ENCODE measurements at places on chromosomes 5 and 9.

DNA sequence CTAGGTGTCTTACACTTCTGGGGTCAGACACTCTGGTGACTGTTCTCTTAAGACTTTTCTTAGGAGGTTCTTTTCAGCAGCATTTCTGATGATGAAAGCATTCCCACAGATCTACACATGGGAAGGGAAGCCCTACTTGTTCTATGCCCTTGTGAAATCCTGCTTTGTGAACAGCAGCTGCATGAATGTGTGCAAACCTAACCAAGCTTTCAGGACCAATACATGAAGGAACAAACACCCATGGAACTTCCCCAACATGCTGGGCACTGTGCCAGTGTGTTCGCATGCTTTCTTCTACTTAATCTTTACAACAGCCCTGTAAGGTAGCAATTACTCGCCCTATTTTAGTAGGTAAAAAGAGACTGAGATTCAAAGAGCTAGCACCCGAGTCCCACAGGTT is 439.9 kb upstream of the KLF4 start:
- no peak for DNase-seq

- peak; percentile 84 for DNase-seq
Measured at GRCh38 chr5:92147798-92148197, 764.7 kb upstream of the ARRDC3 start.

- DNase-seq = no peak
Measured at GRCh38 chr9:35891646-35892045, 14.4 kb upstream of the HRCT1 start.

GRCh38 chr5:160461378-160461777 is 39.7 kb downstream of the PTTG1 start:
- DNase-seq = no peak

DNA sequence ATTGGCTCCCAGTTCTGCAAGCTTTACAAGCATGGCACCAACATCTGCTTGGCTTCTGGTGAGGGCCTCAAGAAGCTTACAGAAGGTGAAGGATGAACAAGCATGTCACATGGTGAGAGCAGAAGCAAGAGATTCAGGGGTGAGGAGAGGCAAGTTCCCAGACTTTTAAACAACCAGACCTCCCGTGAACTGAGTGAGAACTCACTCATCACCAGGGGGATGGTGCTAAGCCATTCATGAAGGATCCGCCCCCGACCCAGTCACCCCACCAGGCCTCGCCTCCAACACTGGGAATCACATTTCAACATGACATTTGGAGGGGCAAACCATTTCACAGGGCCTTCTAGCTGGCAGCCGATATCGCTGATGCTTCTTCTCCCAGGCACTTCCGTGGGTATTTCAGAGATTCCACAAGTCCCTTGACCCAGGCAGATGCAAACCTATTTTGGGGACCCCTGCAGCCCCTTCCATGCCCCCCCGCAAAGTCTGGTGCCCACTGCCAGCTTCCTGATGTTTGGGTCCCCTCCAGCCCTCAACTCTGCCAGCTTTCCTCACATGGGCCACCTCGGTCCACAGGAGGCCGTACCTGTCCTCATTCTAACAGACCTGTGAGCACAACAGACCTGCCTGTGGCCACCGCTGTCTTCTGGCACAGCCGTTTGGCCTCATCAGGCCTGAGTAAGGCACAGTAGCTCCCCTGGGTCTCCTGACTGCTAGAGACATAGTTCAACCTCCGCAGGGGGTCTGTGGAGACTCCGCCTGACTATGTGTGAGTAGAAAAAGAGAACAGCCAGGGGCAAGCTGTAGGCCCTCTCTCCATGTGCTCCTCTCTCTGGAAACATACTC is 60.7 kb upstream of the ANGPTL2 start:
- no peak for DNase-seq

- DNase-seq = no peak
Measured at GRCh38 chr9:109806506-109807115, 26.6 kb downstream of the PALM2AKAP2 start.

GRCh38 chr5:115325296-115325959 is 29.0 kb upstream of the CCDC112 start:
- DNase-seq = no peak

- no peak for DNase-seq
Measured at GRCh38 chr5:128399111-128399510, 138.9 kb downstream of the FBN2 start.

DNA sequence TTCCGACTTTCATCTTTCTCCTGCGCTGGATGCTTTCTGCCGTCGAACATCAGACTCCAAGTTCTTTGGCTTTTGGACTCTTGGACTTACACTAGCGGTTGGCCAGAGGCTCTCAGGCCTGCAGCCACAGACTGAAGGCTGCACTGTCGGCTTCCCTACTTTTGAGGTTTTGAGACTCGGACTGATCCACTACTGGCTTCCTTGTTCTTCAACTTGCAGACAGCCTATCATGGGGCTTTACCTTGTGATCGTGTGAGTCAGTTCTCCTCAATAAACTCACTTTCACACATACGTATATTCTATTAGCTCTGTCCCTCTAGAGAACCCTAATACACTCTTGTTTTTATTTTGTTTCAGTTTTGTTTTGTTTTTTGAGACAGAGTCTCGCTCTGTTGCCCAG is 10.3 kb downstream of the FKBP15 start:
- no peak for DNase-seq

DNA sequence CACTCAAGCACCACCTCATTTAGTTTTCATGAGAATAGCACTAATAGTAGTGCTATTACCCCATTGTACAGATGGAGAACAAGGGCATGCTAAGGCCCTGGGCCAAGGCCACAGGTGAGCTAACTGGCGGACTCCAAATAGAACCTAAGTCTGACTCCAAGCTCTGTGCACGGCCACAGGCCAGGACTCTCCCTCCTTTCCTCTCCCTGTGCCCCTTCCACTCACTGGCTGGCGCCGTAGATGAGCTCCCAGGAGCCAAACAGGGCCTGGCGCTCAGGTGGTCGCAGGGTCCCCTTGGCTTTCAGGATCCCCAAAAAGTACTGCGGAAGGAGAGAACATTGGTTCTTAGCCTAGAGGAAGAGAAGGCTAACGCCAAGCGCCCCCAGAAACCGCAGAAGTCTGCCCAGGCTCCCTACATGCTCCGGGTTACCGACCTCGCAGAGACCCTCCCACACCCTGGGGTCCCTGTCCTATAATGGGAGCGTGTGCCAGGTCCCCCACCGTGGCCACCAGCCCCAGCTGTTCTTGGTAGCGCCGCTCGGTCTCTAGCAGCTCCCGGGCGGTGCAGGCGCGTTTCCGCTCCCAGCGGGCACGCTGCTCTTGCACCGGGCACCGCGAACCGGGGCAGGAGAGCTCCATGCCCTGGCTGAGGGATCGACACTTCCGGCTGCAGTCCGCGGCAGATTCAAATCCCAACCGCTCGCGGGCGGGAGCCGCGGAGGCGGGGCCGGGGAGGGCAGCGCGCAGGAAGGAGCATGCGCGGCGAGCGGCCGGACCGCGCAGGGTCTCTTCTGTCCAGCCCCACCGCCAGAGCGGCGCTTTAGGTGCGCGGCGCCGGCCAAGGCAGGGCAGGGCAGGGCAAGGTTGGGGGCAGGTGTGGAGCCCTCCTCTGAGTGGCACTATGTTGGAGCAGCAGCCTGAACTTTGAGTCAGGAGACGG is at the start of gene ARHGEF39:
Gene ARHGEF39 (minus strand): TSS at position 665 of the 940 bp plus-strand sequence. CDS start 26 bp downstream, at position 639.
- peak; percentile 68 for DNase-seq

GRCh38 chr5:74261421-74261820 is 379.1 kb downstream of the ENC1 start:
- DNase-seq = no peak

GRCh38 chr5:115179030-115179393 is 9.3 kb upstream of the TRIM36 start:
- peak; percentile 59 for DNase-seq

DNA sequence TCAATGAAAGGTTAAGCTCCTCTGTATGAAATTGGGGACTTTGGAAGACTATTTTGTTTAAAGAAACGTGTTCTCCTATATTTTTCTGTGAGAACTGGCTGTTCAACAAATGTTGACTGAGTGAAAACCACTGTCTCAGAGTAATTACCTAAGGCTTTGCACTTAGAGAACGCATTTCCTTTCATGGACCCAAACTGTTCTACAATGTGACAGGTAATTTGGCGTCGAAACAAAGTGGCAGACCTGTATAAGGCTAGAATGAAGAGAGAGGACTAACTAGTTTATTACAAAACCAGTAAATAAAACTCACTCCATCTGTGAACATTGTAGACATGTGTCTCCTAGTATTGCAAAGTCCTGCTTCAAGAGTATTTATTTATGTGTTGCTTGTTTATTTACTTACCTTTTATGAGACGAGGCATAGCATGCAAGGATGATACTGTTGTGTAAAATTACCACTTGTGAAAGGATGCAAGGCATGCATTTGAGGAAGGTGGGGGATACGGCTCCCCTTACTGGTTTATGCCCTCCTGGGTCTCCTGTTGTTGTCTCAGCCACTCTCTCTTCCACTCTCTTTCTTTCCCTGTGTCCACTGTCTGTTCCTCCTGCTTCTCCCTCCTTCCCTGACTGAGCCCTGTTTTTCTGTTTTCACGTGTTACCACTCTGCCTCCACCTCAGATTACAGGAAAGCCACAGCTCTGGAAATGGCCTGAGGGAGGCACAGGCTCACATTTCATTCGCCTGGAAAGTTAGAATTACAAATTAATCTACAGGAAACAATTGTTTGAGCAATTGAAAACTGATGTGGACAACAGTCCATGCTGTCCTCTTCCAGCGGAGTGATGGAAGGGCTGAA is 444.0 kb upstream of the ZNF608 start:
- DNase-seq = peak; percentile 38

DNA sequence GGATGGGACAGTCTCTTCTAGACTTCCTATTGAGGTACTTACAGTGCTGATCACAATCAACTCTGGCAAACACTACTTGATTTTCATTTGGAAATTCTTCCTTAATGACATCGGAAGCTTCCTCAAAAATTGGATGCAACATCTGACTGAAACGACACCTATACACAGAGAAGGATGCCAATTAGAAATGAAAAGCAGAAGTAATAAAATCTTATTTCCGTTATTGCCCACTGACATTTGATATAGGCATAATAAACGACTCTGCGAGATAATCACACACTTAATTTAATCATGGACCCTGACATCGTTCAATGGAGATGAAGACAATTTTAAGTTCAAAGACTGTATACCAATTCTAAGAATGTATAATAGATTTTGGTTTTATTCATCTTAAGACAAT is 46.4 kb downstream of the ERP44 start:
- DNase-seq = no peak

DNA sequence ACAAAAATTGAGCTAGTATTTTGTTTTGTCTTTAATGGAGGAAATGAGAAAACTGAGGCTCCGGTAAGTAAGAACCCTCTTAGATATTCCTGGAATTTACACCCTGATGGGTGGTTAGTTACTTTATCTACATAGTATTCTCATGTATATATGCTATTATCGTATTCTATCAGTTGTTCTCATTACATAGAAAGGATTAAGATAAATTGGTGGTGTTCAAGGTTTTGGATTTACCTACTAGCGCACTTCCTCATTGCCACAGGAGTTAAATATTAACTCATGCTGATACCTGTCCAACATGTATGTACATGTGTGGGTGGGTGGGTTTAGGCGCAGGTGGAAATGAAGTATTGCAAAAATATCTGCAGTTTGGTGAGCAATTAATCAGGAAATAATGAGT is 61.1 kb upstream of the IFNE start:
- no peak for DNase-seq

- no peak for DNase-seq
Measured at GRCh38 chr5:20514145-20514544, 526.1 kb upstream of the CDH18 start.

DNA sequence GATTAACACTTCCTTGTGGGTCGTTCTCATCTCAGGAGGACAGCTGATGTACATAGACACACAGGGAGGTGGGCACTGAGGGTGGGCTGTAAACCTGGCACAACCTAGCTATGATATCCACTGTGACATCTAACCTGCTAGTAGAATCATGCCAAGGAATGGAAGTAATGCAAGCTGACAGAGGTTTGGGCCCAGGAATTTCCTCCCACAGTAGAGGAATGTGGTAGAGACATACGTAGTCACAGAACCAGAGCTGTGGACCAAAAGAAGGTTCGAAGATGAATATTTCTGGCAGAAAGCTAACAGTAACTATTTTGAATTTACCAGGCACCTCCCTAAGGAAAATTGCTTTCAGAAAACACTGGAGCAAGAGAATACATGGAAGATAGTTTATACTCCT is 15.2 kb upstream of the DNAJC25 start:
- no peak for DNase-seq

GRCh38 chr5:137735555-137736284 is at the start of gene KLHL3:
TSS of gene KLHL3 (minus strand) at chr5:137736089. CDS start at chr5:137735646, 443 bp downstream.
- DNase-seq = peak; percentile 63

DNA sequence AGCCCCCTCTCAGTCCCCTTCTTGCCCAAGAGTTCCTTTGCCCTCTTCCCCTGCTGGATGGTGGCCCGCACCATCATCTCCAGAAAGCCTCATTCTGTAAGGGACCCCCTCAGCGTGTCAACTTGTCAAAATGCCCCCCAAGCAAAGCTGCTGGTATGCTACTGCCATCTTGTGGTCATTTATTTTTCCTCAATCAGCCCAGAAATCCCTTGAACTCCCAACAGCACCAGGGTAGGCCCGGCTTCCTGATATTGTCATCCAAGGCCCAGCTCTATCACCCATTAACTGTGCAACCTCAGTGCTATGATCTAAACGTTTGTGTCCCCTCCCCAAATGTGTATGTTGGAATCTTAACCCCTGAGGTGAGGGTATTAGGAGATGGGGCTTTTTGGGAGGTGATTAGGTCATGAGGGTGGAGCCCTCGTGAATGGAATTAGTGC is 53.2 kb upstream of the FBXW11 start:
- DNase-seq = no peak

- DNase-seq = no peak
Measured at GRCh38 chr5:76125346-76125745, 42.2 kb downstream of the SV2C start.

GRCh38 chr5:138661991-138662434 is 86.8 kb upstream of the HSPA9 start:
- no peak for DNase-seq

GRCh38 chr9:118401546-118401945 is 697.3 kb downstream of the TLR4 start:
- DNase-seq = no peak

- no peak for DNase-seq
Measured at GRCh38 chr9:98226957-98227356, 28.5 kb downstream of the TBC1D2 start.

DNA sequence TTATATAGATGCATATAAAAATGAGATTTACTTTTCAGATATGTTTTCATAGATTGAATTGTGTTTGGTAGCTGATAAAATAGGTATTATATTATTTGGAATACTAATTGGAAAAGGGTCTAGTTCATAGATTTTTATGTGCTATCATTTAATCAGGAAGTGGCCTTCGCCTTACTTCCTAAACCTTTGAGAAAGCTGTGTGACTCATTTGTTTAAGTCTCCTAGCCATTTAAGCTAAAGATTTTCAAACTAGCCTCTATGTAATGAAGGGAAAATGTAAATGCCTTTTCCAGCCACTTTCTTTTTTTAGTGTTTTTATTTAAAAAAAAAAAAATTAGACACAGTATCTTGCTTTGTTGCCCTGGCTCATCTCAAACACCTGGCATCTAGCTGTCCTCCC is 97.5 kb downstream of the DMXL1 start:
- DNase-seq = no peak

Measured in NCI-H2227 treated with DMSO at 0.1 percent for 48 hours (cell line).